SJSA1 (cell line): ENCODE measurements at places on chromosomes 5 and 9. TPM values are rescaled to one million over a fixed set of nuclear protein-coding genes. Genes with fewer than 3 reads are reported as not detected.

Gene TMEM171
- total RNA-seq, result 4.5 and 8.4 TPM in 2 replicates

Gene ADCY2
- 0.21 TPM in 1 of 2 replicates, not detected in the other for total RNA-seq

Gene RIOK2
- 34.1 and 36.8 TPM in 2 replicates for total RNA-seq

Gene N4BP3
- 0.79 and 1.8 TPM in 2 replicates for total RNA-seq

Gene C9orf152
- total RNA-seq, result not detected in 2 replicates

- H3K36me3 ChIP-seq, result peaks cover 26% of the 10 kb centered on the region
- no peak for DNase-seq
- no peak overlapping the region for H3K27ac ChIP-seq
- H3K4me3 ChIP-seq, result no peak overlapping the region
- no peaks in the 10 kb centered on the region for H3K27me3 ChIP-seq
These were observed 246.1 kb downstream of the MARCHF11 start for GRCh38 chr5:15933259-15934207.

DNA sequence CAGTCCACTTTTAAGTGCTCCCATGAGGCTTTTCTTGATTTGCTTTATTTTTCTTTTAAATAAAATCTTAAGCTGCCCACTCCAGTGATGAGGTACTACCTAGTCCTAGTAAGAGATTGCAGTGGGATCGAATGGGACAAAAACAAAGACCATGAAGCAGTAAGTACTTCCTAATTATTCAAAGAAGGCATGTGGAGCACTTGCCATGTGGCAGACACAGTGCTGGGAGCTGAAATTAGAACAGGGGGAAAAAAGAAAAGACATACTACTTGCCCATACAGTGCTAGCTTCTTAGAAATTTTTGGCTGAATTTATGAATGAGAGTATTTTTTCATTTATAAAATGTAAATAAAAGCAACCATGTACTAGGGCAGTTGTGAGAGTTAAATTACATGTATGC, 239.9 kb upstream of the TNC start:
- no peaks in the 10 kb centered on the region; the same call in 1 of the 2 replicates for H3K4me1 ChIP-seq
- H3K27me3 ChIP-seq, result no peaks in the 10 kb centered on the region
- no peaks in the 10 kb centered on the region for H3K36me3 ChIP-seq
- no peak overlapping the region for H3K4me3 ChIP-seq

DNA sequence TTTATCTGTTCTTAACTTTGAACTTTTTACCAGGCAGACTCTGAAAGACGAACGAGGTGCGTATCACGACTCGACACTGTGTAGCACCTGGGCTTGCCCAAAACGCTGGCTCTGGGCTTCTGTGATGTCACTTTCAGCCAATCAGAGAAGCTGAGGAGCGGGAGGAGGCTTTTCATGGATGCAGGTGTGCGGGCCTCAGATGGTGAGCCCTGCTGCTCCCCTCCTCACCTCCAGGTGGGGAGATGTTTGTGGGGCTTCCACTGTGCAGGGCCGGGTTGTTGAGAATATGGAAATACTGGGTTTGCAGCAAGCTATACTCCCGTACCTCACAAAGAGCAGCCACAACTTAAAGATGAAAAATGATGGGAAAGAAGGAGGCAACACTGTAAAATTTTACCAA, 246.3 kb downstream of the IRX2 start:
- DNase-seq, result no peak
- H3K4me3 ChIP-seq, result no peak overlapping the region
- H3K36me3 ChIP-seq, result no peaks in the 10 kb centered on the region
- no peaks in the 10 kb centered on the region for H3K27me3 ChIP-seq
- no peak overlapping the region for H3K27ac ChIP-seq

DNA sequence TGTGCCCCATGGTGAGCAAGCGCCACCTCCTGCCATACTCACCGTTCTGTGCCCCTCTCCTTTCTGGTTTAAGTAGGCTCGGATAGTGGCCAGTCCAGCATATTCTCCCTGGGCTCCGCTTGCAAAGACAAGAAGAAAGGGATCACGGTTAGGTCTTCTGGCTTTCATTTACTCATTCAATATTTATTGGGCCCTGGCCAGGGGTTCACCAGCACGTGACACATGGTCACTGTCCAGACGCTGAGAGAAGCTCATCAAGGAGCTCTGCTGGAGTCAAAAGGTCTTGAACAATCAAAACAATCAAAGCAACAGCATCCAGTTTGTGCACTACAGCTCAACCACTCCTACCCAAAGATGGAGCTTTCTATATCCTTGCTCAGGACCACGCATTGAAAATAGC, 80.2 kb downstream of the GLDC start:
- DNase-seq, result no peak
- H3K4me3 ChIP-seq, result no peak overlapping the region
- no peaks in the 10 kb centered on the region for H3K27me3 ChIP-seq
- no peaks in the 10 kb centered on the region for H3K36me3 ChIP-seq
- peaks cover 23% of the 10 kb centered on the region for H3K4me1 ChIP-seq

DNA sequence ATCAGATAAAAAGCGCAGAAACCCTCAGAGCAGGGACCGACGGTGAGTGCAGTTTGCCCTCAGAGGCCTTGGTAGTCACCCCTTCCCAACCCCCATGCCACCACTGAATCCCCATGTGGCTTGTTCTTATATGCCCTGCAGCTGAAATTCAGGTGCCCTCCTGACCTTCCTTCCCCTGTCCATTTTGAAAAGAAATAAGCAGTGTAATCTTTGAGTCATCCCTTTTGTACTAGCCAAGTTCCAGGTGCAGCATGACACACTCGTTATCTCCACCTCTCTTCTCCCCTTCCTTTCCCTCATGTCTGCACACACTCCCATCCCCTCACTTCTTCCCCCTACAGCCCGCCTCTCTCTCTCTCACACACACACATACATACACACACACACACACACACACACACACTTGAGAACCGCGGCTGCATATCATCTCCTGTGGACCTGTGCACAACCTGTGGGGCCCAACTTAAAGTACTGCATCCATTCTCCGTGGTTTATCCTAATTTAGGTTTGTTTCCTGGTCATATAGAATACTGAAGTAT, 53.1 kb downstream of the SYK start:
- H3K36me3 ChIP-seq, result no peaks in the 10 kb centered on the region
- H3K4me1 ChIP-seq, result no peaks in the 10 kb centered on the region
- no peak overlapping the region for H3K4me3 ChIP-seq

GRCh38 chr9:94822273-94822672, 95.8 kb downstream of the AOPEP start:
- no peak overlapping the region for H3K4me3 ChIP-seq
- H3K4me1 ChIP-seq, result peaks cover 57% of the 10 kb centered on the region
- 0 out of 2 replicates have a peak, but pooled peaks cover 2% of the 10 kb centered on the region for H3K36me3 ChIP-seq
- peak; percentile 80 for DNase-seq

- H3K27ac ChIP-seq, result no peak overlapping the region
- peaks cover 40% of the 10 kb centered on the region for H3K36me3 ChIP-seq
- no peaks in the 10 kb centered on the region for H3K27me3 ChIP-seq
These were observed 51.1 kb downstream of the FNIP1 start for GRCh38 chr5:131745703-131746102.

GRCh38 chr5:50958852-50959457, 292.5 kb downstream of the PARP8 start:
- H3K27ac ChIP-seq, result no peak overlapping the region
- H3K36me3 ChIP-seq, result no peaks in the 10 kb centered on the region
- no peaks in the 10 kb centered on the region; the same call in 1 of the 2 replicates for H3K27me3 ChIP-seq
- no peak overlapping the region for H3K4me3 ChIP-seq
- DNase-seq, result peak; percentile 13

DNA sequence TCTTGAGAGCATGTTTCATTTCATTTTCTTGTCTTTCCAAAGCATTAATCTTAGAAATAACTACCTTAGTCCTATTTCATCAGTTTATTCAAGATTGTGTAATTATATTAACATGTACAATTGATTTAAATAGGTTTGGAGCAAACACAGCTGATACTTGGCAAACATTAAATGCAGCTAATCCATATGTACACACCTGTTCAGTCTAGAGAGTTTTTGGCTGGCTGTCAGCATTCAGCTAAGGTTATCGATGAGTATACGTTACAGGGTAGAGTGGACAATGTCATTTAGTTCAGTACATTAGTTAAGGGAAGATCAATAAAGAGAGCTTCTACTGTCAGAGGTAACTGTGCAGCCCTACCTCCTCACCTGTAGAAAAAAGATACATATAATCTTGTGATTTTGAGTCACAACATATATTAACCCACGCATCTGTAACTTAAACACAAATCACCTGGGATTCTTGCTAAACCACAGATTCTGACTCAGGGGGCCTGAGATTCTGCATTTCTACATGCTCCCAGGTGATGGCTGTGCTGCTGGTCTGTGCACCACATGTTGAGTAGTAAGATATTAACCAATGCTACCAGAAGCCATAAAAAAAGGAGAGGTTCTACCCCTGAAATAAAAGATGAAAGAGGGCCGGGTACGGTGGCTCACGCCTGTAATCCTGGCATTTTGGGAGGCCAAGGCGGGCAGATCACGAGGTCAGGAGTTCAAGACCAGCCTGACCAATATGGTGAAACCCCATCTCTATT, 34.1 kb upstream of the PCA3 start:
- no peak overlapping the region for H3K4me3 ChIP-seq
- no peak for DNase-seq
- H3K4me1 ChIP-seq, result peaks cover 16% of the 10 kb centered on the region
- no peaks in the 10 kb centered on the region for H3K36me3 ChIP-seq
- no peak overlapping the region for H3K27ac ChIP-seq

GRCh38 chr5:95317085-95317484, 32.2 kb upstream of the MCTP1 start:
- no peaks in the 10 kb centered on the region for H3K27me3 ChIP-seq
- no peaks in the 10 kb centered on the region for H3K4me1 ChIP-seq
- H3K27ac ChIP-seq, result no peak overlapping the region
- DNase-seq, result no peak

DNA sequence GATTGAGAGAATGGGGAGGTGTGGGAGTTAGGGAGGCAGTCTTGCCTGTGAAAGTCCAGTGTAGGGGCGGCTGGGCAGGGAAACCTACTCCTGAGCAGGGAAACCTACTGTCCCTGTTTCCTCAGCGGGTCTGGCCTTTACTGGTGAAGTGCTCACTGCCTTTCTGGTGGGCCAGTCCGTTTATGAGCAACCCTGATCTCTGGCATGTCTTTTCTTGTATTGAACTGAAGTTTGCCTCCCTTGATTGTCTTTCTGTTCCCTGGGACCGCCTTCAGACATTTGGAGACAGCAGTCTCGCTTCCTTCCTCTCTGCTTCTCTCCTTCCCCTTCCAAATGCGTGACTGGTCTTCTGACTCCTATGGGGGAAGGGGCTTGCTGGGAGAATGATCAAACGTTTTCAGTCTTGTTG, 2.9 kb downstream of the SNX18 start:
- H3K4me1 ChIP-seq, result peaks cover 54% of the 10 kb centered on the region
- H3K4me3 ChIP-seq, result peak overlapping the region; percentile 96
- H3K36me3 ChIP-seq, result peaks cover 70% of the 10 kb centered on the region
- peak overlapping the region; percentile 23; the same call in 1 of the 2 replicates for H3K27ac ChIP-seq
- DNase-seq, result peak; percentile 63

GRCh38 chr5:62309107-62309506, 3.1 kb downstream of the KIF2A start:
- peaks cover 16% of the 10 kb centered on the region for H3K4me1 ChIP-seq
- peaks cover 30% of the 10 kb centered on the region for H3K36me3 ChIP-seq
- DNase-seq, result no peak
- no peak overlapping the region for H3K27ac ChIP-seq
- no peaks in the 10 kb centered on the region for H3K27me3 ChIP-seq

DNA sequence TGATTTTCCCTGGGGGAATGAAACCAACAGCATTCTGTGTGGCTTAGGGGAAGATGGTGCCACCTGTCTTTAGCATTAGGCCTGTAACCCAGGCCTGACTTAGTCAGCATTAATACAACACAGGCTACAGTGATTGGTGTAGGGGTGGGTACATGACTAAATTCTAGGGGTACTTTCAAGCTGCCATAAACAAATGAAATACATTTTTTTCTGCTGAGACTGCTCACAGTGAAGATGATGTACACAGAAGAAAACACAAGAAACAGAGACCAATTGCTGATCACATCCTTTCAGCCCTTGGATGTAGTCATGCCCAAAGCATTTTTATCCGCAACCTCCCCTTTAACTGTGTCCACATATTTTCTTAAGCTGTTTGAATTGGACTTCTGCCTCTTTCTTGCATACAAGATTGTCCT, 527.2 kb downstream of the KCTD16 start:
- H3K36me3 ChIP-seq, result no peaks in the 10 kb centered on the region
- no peaks in the 10 kb centered on the region for H3K27me3 ChIP-seq
- H3K4me1 ChIP-seq, result peaks cover 7% of the 10 kb centered on the region
- H3K27ac ChIP-seq, result peak overlapping the region; percentile 36; the same call in 1 of the 2 replicates
- peak; percentile 60 for DNase-seq
- no peak overlapping the region for H3K4me3 ChIP-seq

DNA sequence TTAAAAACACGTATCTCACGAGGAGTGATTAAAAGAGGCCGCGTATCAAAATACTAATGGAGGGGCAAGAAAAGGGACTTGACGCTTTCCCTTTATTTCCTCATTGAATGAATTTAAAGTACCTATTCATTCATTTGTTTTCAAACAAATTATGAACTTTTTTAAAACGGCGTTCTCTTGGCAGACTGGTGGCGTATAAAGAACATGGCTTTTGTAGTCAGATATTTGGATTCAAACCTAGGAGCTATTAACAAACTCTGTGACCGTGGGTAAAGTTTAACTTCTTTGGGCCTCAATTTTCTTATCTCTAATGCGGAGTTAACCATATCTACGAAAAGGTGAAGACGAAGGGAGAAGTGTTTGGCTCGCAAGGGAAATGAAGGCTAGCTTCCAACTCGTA, 876 bp downstream of the CAAP1 start:
- H3K27ac ChIP-seq, result no peak overlapping the region
- peaks cover 4% of the 10 kb centered on the region; the same call in 1 of the 2 replicates for H3K36me3 ChIP-seq
- DNase-seq, result peak; percentile 1
- H3K4me3 ChIP-seq, result peak overlapping the region; percentile 91

GRCh38 chr9:127558581-127559246, 53.4 kb upstream of the STXBP1 start:
- DNase-seq, result no peak
- peaks cover 95% of the 10 kb centered on the region for H3K4me1 ChIP-seq
- H3K4me3 ChIP-seq, result no peak overlapping the region

- no peaks in the 10 kb centered on the region; the same call in 1 of the 2 replicates for H3K27me3 ChIP-seq
- no peaks in the 10 kb centered on the region for H3K36me3 ChIP-seq
- H3K4me1 ChIP-seq, result no peaks in the 10 kb centered on the region
- H3K27ac ChIP-seq, result no peak overlapping the region
These were observed 8.8 kb upstream of the LCP2 start for GRCh38 chr5:170306381-170306831.

DNA sequence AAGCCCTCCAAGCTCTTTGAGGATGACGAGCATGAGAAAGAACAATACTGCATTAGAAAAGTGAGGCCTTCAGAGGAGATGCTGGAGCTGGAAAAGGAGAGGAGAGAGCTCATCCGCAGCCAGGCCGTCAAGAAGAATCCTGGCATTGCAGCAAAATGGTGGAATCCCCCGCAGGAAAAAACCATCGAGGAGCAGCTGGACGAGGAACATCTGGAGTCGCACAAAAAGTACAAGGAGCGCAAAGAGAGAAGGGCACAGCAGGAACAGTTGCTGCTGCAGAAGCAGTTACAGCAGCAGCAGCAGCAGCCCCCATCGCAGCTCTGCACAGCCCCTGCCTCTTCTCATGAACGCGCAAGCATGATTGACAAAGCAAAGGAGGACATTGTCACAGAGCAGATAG, 71.2 kb downstream of the C9orf152 start:
- peaks cover 60% of the 10 kb centered on the region for H3K36me3 ChIP-seq
- H3K4me1 ChIP-seq, result peaks cover 56% of the 10 kb centered on the region
- H3K27me3 ChIP-seq, result no peaks in the 10 kb centered on the region
- no peak overlapping the region for H3K27ac ChIP-seq

- no peaks in the 10 kb centered on the region for H3K27me3 ChIP-seq
- peaks cover 22% of the 10 kb centered on the region for H3K4me1 ChIP-seq
- no peak overlapping the region for H3K4me3 ChIP-seq
- H3K36me3 ChIP-seq, result no peaks in the 10 kb centered on the region
These were observed 291.2 kb downstream of the ADAMTS6 start for GRCh38 chr5:65190328-65191053.

- DNase-seq, result no peak
- H3K36me3 ChIP-seq, result peaks cover 3% of the 10 kb centered on the region; the same call in 1 of the 2 replicates
- H3K27me3 ChIP-seq, result no peaks in the 10 kb centered on the region
- peaks cover 11% of the 10 kb centered on the region; the same call in 1 of the 2 replicates for H3K4me1 ChIP-seq
- peak overlapping the region; percentile 20; the same call in 1 of the 2 replicates for H3K27ac ChIP-seq
These were observed 1.0 kb downstream of the FOCAD start for GRCh38 chr9:20684875-20685696.
